NCI-H1930 (cell line): ENCODE measurements at places on chromosomes 3 and 15.

DNA sequence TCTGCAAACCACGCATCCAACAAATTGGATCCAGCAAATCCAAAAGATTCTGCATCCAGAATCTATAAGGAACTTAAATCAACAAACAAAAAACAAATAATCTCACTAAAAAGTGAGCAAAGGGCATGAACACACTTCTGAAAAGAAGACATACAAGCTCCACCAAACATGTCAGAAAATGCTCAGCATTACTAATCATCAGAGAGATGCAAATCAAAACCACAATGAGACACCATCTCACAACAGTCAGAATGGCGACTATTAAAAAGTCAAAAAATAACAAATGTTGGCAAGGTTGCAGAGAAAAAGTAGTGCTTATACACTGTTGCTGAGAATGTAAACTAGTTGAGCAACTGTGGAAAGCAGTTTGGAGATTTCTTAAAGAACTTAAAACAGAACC, 21.6 kb upstream of the SLC25A36 start:
- no peak for DNase-seq

DNA sequence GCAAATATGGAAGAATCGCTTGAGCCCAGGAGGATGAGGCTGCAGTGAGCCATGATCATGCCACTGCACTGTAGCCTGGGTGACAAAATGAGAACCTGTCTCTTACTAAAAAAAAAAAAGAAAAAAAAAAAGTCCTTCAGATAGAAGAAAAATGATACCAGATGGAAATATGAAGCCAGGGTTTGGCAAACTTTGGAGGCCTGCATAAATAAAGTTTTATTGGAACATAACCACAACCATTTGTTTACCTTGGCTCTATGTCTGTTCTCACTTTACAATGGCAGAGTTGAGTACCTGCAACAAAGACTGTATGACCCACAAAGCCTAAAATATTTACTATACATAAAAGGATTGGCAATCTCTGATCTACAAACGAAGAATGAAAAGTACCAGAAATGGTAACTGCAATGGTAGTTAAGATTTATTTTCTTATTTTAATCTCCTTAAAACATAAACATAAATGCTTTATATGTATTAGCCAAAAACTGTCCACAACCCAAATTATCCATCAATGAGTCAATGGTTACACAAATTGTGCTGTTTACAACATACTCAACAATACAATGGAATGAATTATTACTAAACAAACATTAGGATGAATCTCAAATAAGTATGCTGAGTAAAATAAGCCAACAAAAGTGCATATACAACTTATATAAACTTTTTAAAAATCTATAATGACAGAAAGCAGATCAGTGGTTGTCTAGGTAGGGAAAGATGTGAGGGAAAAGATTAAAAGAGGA, 41.8 kb downstream of the GOLGB1 start:
- DNase-seq: peak; percentile 5

GRCh38 chr3:194757647-194758061, 72.0 kb downstream of the FAM43A start:
- no peak for DNase-seq

DNA sequence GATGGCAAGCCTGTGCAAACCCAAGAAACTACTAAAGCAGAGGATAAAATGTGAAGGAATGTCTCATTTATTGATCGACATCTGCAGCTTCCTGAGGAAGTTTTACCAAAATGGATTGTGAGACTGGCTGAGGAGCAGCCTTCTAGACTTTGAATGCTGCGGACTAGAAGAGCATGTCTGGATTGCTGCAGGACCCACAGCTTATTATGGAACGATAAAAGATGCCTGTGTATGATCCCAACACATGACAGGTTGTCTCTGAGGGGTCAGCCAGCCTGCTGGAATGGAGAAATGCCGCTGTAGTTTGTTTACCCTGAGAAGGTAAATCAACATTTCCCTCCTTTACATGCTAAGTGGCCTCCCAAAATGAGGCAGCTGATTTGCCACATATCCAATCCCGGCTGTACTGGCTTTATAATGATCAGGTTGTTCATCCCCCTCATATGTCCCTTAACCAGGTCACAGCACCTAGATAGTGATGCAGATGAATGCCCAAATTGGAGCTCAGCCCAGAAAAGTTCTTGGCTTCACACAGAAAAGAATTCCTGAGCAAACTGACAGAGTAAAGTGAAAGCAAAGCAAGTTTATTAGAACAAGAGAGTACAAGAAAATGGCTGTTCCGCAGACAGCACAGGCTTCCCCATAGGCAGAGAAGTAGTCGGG, 63.9 kb downstream of the IL12A start:
- no peak for DNase-seq

- DNase-seq: no peak
Observed at GRCh38 chr3:58004973-58005372, 3.2 kb upstream of the FLNB start.

- no peak for DNase-seq
Observed at GRCh38 chr3:14913071-14913925, 34.1 kb upstream of the NR2C2 start.

GRCh38 chr3:158908187-158908734, 106.4 kb downstream of the MFSD1 start:
- DNase-seq: no peak

DNA sequence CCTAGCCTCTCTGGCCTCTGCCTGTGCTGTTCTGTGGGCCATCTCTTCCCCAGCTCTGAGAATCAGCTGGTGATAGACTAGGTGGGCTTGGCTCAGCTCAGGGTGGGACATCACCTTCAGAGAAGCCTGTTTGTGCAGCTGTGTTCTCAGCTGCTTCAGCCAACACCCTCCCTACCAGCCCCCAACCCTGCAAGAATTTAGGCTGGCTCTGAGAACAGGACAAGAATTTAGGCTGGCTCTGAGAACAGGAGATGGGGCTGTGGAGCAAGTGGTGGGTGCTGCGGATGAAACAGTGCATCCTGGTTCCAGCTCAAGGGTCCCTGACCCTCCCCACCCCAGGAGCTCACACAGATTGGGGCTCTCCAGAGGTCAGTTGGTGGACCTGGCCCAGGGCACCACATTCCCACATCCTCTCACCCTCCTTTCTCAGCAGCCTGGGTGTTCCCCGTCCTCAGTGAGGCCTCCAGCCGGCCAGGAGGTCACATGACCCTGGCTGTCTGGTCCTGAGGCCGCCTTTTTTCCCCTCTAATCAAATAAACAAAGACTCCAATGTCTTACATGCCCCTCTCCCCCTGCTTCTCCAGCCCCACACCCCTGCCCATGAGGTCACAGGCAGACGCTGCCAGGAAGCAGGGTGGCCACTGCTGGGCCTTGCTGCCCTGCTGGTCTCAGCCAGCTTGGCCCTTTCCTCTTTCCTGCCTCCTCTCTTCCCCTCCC, 14.9 kb downstream of the PLEKHO2 start:
- no peak for DNase-seq

DNA sequence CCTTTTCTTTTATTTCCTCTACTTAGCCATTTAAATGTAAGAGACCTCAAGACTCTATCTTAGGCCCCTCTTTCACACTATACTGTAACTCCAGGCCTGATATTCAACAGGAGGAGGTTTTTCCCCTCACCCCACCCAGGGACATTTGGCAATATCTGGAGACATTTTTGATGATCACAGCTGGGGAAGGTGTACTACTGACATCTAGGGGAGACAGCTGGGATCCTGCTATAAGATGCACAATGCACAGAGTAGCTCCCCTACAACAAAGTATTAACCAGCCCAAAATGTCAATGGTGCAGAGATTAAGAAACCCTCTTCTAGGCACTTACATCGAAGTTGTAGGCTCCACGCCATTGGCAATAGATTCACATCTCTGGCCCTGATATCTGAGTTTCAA, 517.5 kb upstream of the UBE2E2 start:
- no peak for DNase-seq

DNA sequence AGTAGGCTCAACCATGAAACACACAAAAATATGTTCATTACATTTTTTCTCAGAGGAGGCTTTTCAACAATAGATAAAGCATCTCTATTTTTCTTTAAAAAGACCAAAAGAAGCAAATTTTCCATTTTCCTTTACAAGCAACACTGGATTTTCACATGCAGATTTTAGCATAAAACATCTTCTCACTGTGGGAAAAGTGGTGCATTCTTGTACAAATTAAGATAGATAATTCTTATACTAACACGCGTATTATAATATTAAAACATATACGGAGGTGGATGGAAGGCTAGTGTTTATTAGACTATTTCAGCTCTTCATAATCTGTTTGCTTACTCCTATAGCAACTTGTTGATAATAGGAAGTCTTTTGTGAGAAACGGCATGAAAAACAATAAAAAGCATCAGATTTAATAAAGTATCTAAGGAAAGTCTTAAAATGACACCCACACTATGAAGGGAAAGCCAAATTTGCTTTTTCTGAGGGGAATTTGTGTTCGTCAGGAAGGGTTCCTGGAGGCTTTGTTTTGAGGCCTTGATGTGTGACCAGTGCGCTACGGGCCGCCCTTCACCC, 529.6 kb downstream of the SOX2 start:
- DNase-seq: no peak

DNA sequence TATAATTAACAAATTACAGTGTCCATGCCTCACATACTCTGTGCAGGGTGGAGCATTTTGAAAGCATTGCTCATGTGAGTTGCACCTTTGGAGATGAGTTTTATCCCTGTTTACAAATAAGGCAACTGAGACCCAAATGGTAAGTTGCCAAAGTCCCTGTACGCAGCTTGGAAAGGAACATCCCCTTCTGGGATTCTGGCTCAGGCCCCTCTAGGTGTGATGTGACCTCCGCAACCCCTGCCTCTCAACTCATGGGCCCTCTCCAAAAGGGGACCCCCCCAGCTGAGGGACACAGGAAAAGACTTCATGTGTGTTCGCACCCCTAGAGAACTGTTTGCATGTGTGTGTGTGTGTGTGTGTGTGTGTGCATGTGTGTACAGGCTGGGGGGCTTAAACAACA, 25.3 kb downstream of the PRR20G start:
- DNase-seq: no peak

DNA sequence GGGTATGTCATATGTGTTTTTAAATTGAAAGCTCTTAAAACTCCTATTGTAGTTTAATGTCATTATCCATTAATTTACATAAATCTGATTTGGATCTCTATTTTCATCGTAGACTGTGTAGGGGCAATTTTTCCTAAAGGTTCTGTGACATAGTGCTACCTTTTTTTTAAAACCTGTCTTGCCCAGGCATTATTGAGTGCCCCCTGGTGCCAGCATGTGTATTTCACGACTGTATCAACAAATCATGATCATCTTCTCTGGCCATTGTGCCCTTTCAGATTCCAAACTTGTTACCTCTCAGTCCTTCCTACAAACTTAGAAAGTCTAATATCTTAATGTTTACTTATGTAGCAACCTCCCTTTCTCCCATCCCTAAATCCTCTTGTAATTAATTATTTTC, 97.2 kb upstream of the FLNB start:
- DNase-seq: no peak

DNA sequence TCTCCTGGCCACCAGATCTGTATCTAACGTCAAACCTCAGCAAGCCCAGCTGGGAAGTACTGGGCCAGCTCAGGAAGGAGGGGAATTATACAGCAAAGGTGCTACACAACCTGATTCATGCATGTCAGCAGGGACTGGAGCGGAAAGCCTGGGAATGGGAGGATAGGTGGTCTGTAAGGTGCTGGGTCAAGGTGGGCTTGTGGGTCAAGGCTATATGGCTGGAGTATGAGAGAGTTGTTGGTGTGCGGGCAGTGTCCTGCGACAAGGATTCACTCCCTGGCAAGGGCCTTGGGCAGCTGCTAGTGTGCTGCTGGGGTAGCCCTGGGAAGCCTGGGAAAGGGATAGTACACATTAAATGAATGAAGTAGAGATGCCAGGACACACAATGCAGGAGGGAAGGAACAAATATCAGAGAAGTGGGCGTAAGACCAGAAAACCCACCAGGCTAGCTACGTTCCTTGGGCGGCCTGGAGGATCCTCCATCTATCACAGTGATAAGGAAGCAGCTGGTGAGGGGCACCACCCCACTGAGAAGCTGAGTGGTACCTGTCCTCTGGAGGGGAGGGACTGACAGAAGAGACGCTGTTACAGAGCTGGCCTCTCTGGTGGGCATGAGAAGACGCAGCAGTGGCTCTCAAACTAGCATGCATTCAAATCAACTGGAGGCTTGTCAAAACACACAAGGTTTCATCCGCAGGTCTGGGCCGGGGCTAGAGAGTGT, 8.5 kb upstream of the SYNM start:
- no peak for DNase-seq

DNA sequence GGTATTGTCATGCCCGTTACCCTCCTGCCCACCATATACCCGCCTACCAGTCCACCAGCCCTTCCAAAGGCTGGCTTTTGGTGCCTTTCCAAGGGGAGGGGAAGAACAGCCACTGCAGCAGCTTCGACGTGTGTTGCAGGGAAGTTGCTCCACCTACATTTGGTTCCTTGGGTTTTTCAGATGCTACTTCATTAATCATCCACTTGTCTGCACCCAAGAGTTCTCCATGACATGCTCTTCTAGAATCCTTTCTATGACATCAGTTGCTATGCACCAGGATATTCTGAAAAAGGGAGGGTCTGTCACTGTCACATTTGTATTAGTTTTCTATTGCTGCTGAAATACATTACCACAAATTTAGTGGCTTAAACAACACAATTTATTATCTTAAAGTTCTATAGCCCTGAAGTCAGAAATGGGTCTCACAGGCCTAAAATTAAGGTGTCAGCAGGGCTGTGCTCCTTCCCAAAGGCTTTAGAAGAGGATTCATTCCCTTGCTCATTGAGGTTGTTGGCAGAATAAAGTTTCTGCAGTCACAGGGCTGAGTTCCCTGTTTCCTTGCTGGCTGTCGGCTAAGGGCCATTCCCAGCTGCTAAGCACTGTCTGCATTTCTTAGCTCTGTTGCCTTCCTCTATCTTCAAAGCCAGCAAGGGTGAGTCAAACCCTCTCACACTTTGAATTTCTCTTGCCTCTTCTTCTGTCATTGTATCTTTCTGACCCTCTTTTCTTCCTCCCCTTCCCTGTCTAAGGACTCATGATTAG, at the start of gene LYZL4:
TSS of gene LYZL4 (minus strand) at position 241 of the 762 bp plus-strand sequence. CDS start 3,359 bp downstream, outside the sequence.
- no peak for DNase-seq

GRCh38 chr3:132265028-132265427, 52.2 kb upstream of the ACP3 start:
- DNase-seq: no peak

DNA sequence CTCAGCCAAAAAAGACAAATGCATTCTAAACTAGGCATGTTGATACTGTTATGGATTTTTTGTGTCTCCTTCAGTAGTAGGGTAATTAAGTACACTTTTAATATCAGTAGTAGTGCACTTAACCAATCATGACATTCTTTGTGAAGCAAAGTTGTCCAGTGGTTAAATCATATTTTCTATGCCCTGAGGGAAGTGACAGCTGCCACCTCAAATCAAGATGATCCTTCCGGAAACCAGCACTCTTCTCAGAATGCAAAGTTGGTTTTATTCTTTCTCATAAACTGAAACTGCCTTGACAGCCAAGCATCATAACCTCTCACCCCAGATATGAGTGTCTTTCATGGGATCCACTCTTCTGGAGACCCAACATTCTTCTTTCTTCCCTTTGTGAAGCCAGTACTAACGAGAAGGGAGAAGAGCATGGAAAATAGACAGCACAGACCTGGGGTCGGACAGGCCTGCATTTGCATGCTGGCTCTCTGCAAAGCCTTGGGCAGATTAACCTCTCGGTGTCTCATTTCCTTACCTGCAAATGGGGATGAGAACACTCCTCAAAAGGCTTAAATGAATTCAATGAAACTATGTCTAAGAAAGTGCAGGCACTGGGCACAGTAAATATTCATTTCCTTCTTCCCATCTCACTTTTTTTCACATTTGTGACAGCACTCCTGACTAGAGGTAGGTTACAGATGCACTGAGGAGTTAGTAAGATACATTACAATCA, 13.2 kb downstream of the AAGAB start:
- DNase-seq: no peak
